Fibroblast of the aortic adventitia (primary cell): ENCODE measurements at places on chromosomes 5 and 9.

GRCh38 chr9:88976890-88977257, 14.4 kb upstream of the S1PR3 start:
- DNase-seq = no peak

- DNase-seq = no peak
Measured at GRCh38 chr5:170266570-170267381, 30.8 kb downstream of the LCP2 start.

DNA sequence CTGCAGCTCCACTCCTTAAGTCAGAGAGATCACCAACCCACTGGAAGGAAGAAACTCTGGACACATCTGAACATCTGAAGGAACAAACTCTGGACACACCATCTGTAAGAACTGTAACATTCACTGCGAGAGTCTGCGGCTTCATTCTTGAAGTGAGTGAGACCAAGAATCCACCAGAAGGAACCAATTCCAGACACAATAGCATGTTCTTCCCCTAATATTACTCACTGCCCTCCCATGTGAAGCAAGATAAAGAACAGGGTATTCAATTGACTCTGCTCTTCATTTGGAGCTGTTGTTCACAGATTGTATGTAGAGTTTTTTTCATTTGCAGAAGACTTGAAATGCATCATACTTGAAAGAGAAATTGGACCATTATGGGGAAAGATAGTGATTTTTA, 10.8 kb downstream of the SAXO1 start:
- no peak for DNase-seq

- DNase-seq = no peak
Measured at GRCh38 chr5:125181955-125182354, 435.5 kb upstream of the ZNF608 start.

DNA sequence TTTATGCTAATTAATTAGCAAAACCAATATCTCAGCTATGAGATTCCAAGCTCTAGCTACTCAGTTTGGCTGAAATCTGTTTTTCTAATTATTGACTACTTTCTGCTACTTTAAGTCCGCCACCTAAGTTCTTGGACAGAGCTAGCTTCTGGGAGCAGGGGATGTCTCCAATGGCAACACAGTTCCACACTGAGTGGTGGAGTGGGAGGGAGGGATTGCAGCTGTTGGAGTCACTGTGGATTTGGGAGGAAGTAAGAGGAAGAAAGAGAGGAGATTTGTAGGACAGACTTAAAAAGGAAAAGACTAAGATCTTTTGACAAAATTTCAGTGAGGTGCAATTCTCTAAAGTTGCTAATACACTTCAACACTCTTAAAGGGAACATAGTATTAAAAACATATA, 450.8 kb downstream of the NFIB start:
- DNase-seq = peak; percentile 65
